Epithelial cell of prostate (primary cell): ENCODE measurements at places on chromosomes 4 and X.

DNA sequence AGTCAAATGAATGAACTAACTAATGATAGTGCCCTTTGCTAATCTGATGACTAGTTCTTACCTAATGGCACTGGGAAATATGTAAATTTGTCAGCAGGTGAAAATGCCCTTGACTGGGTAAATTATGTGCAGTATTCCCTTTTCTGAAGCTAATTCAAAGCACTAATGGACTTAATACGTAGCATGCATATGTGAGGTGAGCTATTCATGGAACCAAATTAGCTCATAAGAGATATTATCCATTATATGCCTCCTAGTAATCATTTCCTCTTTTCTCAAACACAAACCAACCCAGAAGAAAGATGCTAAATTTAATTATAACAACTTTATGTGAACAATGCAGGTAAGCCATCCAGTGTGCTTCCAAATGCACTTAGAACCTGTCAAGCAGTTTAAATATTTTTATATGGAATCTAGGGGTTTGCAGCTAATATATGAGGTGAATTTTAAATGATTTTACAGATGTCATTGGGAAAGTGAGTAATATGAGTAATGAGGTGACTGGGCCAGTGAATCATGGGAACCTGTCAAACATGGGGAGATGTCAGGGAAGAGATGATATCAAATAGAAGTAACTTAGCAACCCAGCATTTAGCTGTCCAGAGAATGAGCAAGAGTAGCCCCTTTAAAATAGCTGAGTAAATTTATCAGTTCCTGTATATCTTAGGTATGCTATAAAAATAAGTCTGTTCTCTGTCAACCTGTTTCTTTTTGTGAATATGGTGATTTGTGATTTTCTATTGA lies 315.0 kb downstream of the AFF2 start:
- DNase-seq = no peak

GRCh38 chr4:69689599-69689998 lies 36.6 kb upstream of the UGT2A1 start:
- no peak for DNase-seq

GRCh38 chrX:150664290-150664689 lies 28.9 kb upstream of the MTMR1 start:
- DNase-seq = no peak

DNA sequence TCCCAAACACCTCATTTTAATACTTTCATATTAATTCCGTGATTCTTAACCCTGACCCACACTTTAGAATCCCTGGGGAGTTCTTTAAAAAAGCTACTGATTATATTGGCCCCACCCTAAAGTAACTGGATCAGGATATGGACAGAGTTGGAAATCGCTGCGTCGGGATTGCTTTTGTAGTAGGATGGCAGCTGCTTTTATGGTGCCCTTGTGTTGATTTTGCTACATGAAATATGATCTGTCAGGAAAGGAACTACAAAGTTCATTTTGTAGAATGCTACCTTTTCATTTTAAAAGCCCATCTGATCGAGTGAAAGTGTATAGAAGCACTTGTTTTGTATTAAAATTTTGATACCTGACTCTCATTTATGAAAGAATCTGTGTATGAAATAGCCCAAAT lies 43.6 kb downstream of the TMEM131L start:
- no peak for DNase-seq

GRCh38 chrX:143298663-143299241 lies 218.5 kb downstream of the SPANXN3 start:
- DNase-seq = no peak

GRCh38 chrX:72105436-72105835 lies 26.3 kb downstream of the RTL5 start:
- DNase-seq = no peak

GRCh38 chr4:105145156-105145902 lies 1.3 kb upstream of the TET2 start:
- DNase-seq = no peak

DNA sequence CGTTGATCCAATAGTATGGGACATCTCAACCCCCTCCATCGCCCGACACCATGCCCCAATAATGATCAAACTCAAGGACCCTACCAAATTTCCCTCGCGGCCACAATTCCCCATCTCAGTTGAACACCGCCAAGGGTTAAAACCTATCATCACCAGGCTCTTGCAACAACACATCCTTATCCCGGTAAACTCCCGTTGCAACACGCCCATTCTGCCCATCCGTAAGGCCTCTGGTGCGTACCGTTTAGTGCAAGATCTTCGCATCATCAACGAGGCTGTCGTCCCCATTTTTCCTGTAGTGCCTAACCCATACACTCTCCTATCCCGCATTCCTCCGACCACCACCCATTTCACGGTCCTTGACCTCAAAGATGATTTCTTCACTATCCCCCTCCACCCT lies 960.5 kb downstream of the RPA4 start:
- no peak for DNase-seq

- no peak for DNase-seq
Observed at GRCh38 chr4:124414276-124415040, 298.1 kb downstream of the ANKRD50 start.

GRCh38 chr4:136277741-136278140 lies 1254.6 kb downstream of the PCDH18 start:
- no peak for DNase-seq

- DNase-seq = no peak
Observed at GRCh38 chr4:108570993-108571569, 49.3 kb upstream of the RPL34 start.

DNA sequence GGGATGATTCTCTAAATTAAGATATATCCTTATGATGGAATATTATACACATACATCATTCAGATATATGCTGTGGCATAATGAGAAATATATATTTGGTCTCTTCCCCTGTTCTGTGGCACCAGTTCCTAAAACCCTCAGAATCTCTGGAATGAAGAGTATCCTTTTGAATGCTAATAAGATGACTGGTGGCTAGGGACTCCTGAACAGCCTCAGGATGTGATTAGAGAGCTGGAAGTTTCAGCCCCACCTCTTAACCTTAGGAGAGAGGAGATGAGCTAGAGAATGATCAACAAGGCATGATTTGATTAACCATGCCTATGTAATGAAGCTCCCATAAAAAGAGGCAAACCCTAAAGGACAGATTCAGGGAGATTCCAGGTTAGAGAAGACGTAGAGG lies 632.0 kb downstream of the IQCM start:
- no peak for DNase-seq

GRCh38 chr4:42673082-42673425 lies 16.1 kb upstream of the ATP8A1 start:
- no peak for DNase-seq

- no peak for DNase-seq
Observed at GRCh38 chr4:135411251-135411650, 1209.7 kb upstream of the PABPC4L start.

GRCh38 chr4:114922592-114922933 lies 190.9 kb downstream of the NDST4 start:
- no peak for DNase-seq

DNA sequence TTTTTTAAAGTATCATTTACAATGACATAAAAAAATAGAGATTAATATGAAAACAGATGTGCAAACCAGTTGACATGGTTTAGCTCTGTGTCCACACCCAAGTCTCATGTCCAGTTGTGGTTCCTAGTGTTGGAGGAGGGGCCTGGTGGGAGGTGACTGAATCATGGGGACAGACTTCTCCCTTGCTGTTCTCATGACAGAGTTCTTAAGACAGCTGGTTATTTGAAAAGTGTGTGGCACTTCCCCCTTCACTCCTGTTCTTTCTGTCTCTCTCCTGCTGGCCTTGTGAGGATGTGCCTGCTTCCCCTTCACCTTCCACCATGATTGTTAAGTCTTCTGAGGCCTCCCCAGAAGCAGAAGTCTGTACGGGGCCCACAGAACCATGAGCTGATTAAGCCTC lies 23.8 kb downstream of the CNOT6L start:
- DNase-seq = no peak

- no peak for DNase-seq
Observed at GRCh38 chr4:116400480-116400879, 684.9 kb downstream of the TRAM1L1 start.

DNA sequence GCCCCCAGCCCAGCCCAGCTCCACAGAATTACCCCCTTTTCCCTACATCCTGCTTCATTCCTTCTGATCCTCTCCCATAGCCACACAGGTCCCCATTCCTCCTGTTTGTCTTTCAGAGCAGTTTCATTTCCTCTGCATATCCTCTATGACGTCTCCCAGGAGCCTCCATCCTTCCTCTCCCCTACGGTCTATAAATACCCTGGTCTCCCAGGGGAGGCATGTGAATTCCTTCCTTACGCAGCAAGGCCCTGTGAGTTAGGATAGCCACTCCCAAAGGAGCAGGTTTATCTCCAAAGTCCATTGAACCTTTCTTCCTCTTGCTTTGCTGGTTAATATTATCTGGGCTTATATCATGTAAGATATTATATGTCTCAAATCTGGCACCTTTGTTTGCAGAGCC lies 8.4 kb upstream of the APLN start:
- no peak for DNase-seq

DNA sequence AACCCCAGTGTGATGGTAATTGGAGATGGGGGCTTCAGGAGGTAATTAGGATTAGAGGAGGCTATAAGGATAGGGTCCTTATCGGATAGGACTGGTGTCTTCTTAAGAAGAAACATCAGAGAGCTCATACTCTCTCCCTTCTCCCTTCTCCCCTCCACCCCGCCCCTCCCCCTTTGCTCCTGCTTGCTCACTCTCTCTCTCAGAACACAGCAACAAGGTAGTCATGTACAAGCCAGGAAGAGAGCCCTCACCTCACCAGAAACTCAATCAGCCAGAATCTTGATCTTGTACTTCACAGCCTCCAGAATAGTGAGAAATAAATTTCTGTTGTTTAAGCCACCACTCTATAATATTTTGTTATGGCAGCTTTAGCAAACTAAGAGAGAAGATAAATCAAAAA lies 4.5 kb downstream of the DDX60L start:
- DNase-seq = no peak

- DNase-seq = no peak
Observed at GRCh38 chr4:113447061-113447460, 314.5 kb downstream of the CAMK2D start.

- DNase-seq = no peak
Observed at GRCh38 chr4:59539401-59539800, 1660.7 kb upstream of the ADGRL3 start.

- DNase-seq = peak; percentile 5
Observed at GRCh38 chrX:35076061-35076460, 133.5 kb downstream of the FAM47B start.

DNA sequence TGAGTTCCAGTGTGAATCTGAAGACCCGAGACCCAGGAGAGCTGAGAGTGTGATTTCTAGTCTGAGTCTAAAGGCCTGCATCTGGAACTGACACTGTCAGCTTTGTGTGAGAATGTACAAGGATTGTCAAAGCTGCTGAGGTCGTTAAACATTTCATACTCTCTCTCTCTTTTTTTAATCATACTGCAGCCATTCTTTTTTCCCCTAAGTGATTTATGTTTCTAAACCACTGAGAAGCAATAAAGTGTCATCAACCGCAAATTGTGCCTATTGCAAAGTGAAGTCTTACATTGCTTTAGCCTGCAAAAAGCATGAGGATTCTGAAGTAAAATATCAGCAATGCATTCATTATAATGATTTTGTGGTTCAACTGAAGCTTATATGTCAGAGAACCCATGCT lies 106.0 kb downstream of the ASMT start:
- DNase-seq = no peak

- no peak for DNase-seq
Observed at GRCh38 chrX:150238632-150239382, 124.3 kb upstream of the MAMLD1 start.

DNA sequence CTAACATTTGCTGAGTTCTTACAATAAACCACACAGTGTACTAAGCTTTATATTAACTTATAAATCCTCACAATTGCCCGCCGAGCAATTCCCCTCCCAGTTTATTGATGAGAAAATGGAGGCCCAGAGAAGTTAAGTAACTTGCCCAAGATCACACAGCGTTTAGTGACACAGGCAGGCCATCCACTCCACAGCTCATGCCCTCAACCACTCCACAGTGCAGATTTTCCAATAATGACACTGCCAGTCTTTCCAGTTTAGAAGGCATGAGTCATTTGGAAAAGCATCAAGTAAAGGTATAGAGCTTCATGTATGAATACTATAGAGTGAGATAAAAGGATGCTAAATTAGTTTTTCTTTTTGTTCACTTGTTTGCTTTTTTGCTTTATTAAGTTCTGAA lies 208.5 kb downstream of the CAMK2D start:
- no peak for DNase-seq

- DNase-seq = no peak
Observed at GRCh38 chr4:83118869-83119268, 4.3 kb upstream of the PLAC8 start.
